GM12878 (cell line): ENCODE measurements at places on chromosomes 2 and 18. TPM values are rescaled to one million over a fixed set of nuclear protein-coding genes. Genes with fewer than 3 reads are reported as not detected.

PPP4R3B gene
- 56.6 and 65.1 TPM in 2 replicates for polyA plus RNA-seq

TMEM198 gene
- 0.46 and 0.69 TPM in 2 replicates for polyA plus RNA-seq

ETAA1 gene
- 13.0 and 13.6 TPM in 2 replicates for polyA plus RNA-seq

VWC2L gene
- not detected in 2 replicates for polyA plus RNA-seq

IL36B gene
- not detected in 2 replicates for polyA plus RNA-seq

G6PC2 gene
- polyA plus RNA-seq: not detected in 2 replicates

CWC22 gene
- 30.6 and 34.2 TPM in 2 replicates for polyA plus RNA-seq

SLC8A1 gene
- 0.04 TPM in 2 replicates for polyA plus RNA-seq

GKN2 gene
- not detected in 2 replicates for polyA plus RNA-seq

GRCh38 chr2:169683425-169684134 is 10.6 kb downstream of the CFAP210 start:
- no peak for DNase-seq

GRCh38 chr2:85441864-85442263 is 23.4 kb downstream of the SH2D6 start:
- DNase-seq: no peak

DNA sequence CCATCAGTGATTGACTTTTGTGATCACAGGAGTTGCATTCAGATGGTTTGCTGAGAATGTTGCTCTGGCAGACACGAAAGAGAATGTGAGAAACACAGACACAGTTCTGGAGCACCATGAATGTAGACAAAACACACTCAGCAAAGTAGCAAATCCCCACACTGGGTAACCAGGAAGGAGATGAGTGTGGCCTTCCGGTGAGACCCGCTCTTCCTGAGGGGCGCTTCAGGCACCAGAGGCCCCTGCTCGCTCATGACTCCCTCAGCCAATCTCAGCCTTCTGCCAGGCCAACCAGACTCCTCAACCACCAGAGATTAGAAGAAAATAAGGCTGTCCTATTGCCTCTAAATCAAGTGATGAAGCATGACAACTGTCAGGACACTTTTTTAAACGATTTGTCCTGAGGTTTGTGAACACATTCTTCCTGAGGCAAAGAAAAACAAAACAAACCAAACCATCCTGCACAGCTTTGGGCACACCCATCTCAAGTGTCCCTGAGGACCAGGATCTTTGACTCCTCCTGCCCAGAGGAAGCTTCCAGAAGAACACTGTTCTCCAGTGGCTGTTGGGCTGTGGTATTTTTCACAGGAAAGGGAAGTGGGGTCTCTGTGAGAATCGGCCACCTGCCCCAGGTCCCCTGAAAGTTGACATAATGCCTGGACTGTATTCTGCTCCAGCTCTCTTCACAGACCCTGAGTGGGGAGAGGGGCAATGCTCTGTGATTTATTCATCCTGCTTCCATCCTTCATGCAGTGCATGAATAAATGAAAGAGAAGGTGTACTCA is 152.8 kb downstream of the BCL11A start:
- DNase-seq: no peak

DNA sequence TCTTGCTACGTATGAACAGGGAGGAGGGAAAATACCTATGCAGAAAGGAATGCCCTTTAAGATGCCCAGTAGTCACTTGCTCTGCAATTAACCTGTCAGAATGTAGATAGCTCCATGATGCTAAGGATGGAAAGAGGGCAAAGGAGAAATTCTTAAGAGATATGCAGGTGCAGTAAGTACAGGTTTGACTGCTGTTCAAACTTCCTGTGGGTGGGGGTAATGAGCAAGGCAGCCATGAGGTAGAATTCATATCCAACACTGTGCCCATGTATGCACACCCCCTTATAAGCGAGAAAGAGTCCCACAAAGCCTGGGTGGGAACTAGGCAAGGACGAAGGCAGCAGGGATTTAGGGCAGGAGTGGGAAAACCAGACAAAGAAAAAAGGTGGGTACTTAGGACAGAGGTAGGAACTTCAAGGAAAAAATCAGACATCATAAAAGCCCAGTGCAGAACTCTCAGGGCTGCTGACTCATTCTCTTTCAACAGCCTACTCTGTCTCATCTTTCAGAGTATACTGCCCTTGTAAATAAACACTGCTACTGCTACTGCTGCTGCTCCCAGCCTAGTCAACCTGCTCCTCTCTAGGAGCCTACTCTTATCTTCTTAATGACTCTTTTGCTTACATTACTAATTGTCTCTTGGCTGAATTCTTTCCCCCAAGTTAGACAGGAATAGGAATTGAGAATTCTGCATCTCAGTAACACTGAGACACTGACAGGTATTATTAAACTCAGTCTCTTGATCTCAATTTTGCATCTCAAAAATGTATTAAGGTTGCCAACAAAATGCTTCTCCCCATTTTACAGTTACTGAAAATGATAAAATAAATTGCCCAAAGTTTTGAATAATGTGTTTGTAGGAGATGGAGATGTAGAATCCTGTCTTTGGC is 189.0 kb downstream of the PTH2R start:
- DNase-seq: no peak

- DNase-seq: no peak
These were observed 2.2 kb downstream of the HMSD start for GRCh38 chr18:63951302-63951705.

- no peak for DNase-seq
These were observed 105.4 kb downstream of the QPCT start for GRCh38 chr2:37449761-37450296.

GRCh38 chr18:26893996-26894395 is 28.5 kb upstream of the AQP4 start:
- DNase-seq: no peak

DNA sequence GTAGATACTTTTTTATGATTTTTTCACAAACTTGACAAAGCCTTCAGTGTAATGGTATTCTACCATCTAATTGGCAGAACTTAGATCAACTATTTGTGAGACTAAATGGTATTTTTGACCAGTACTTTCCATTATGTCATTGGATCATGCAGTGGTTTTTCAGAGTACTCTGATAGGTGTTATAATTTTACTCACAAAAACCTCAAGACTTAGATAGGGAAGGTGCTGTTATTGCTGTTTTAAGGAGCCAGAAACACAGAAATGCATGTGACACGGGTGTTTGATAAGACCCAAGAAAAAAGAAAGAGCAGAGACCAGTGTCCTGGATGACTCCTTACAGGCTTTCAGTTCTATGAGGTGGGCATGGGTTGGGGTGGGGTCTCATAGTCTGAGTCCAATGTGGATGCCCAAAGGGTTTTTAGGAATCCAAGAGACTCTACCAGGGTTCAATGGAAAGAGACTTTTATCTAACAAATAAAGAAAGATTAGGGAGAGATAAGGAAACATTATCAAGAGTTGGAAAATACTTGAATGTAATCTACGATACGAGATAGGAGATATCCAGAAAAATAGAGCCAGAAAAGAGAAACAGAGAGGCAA is 31.3 kb downstream of the SP140 start:
- no peak for DNase-seq

- DNase-seq: no peak
These were observed 86.7 kb downstream of the FIGN start for GRCh38 chr2:163649080-163649479.

- DNase-seq: no peak
These were observed 158.0 kb upstream of the TWIST2 start for GRCh38 chr2:238689871-238690389.

DNA sequence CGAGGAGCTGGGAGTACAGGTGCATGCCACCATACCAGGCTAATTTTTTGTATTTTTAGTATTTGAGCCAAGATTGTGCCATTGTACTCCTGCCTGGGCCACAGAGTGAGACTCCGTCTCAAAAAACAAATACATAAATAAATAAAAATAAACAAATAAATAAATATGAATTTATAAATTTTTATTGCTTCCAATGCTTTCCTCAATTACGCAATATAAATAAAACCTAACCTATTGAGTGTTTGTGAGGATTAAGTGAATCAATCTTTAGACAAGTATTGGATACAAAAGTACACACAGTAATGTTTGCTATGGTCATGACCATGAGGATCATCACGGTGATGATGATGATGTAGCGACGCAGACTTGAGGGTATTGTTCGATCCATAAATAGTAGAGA is 257.4 kb downstream of the ASXL3 start:
- DNase-seq: no peak

DNA sequence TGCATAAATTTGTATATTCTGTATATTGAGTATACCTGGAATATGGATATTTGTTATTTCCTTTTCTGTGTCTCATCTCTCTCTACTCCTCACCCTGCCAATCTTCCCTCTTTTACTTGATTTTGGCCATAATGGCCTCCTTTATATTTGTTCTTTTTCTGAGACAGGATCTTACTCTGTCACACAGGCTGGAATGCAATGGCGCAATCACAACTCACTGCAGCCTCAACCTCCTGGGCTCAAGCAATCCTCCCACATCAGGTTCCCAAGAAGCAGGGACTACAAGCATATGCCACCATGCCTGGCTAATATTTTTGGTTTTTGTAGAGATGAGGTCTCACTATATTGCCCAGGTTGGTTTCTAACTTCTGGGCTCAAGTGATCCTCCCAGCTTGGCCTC is 30.5 kb downstream of the PREPL start:
- DNase-seq: no peak

- no peak for DNase-seq
These were observed 21.3 kb upstream of the CDC42EP3 start for GRCh38 chr2:37692711-37693110.

- DNase-seq: no peak
These were observed 3.2 kb downstream of the GLI2 start for GRCh38 chr2:120738786-120739437.

DNA sequence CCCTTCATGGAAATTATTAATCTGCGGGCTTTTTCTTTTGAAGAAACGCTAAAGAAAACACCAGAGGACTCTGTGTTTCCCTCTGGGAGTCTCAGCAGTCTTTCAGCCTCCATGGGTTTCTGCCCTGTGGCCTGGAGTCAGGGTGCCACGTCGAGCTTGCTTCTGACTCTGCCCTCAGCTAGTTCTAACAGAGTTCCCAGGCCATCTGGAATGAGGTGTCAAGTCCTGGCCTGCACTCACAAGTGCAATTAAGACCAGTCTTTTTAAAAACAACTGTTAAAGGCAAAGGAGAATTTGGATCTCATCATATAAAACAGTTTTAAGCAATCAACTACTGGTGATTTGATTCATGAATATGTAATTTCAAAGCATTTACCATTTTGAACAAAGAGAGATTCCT is 157.3 kb downstream of the RHBDD1 start:
- no peak for DNase-seq

- DNase-seq: no peak
These were observed 33.2 kb downstream of the PSD4 start for GRCh38 chr2:113207021-113207420.
